ENCODE measurements at places on chromosomes 3 and 15. TPM values are rescaled to one million over a fixed set of nuclear protein-coding genes. Genes with fewer than 3 reads are reported as not detected.

DNA sequence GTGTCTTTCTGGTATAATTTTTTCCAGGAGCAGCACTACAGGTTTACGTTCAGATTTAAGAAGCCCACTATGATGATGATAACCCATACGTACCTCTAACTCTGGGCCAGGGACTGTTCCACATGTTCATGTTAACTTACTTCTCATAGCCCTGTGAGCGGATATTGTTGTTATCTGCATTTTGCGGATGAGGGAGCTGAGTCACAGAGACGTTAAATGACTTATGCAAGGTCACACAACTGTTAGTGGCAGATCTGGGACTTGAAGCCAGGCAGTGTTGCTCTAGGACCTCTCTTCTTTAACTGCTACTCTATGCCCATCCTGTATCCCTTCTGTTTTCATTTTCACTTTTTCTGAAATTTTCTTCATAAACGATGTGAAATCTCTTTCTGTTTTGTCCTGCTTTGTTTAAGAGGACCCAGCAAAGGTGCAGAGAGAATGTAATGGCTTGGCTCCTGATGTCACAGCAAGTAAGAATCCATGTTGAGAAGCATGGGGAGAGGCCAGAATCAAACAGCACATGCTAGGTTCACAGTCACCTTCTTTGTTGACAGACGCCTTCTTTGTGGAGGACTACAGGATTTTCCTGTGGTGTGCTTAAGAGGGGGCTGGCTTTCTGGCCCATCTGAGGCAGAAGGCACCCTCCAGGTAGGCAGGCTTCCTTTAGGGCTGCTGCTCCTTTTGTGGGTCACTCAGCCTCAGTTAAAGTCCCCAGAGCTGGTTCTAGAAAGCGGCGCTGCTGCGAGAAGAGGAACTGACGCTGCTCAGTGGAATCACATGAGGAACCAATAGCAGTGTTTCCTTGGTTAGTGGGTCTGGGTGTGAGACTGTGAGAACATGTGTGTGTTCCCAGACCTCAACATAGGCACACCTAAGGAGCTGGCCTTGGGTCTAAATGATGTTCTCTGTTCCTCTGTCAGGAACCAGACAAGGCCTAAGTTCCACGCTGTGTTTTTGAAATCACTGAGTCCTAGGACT, 121.6 kb downstream of the TMEM108 start:
- DNase-seq: no peak

DNA sequence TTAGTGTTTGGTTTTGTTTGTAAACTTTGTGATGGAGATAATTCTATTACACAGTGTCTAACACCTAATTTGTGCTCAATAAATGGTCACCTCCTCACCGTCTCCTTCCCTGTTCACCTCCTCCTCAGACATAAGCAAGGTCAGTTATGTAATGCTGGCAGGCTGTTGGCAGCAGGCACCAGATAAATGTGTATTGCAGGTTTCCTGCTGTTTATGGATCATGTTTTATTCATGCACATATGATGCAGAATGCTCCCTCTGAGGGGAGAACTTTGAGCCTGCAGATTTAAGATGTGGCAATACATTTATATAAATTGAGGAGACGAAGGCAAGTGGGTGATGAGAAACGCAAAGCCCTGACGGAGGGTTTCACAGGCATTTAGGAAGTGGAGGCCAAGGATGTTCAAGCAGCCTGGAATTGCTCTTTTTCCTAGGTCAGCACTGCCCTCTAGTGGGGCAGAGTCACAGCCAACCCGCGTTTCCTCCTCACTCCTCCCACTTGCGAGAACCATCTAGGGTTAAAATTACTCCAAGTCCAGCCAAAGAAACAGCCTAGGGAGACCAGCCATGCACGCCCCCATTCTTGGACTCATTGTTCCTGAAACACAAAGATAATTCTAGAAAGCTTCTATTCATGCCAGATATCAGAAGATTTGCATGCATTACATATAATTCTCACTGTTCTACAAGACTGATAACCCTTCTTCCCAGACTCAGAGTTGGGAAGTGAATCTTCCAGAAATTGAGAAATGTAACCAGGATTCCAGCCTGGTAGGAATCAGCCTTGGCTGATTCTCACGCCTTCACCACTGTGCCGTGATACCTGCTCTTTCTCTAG, 228.7 kb downstream of the SLCO3A1 start:
- DNase-seq: peak; percentile 58

- DNase-seq: no peak
Measured at GRCh38 chr3:176415661-176416295, 781.5 kb downstream of the TBL1XR1 start.

DNA sequence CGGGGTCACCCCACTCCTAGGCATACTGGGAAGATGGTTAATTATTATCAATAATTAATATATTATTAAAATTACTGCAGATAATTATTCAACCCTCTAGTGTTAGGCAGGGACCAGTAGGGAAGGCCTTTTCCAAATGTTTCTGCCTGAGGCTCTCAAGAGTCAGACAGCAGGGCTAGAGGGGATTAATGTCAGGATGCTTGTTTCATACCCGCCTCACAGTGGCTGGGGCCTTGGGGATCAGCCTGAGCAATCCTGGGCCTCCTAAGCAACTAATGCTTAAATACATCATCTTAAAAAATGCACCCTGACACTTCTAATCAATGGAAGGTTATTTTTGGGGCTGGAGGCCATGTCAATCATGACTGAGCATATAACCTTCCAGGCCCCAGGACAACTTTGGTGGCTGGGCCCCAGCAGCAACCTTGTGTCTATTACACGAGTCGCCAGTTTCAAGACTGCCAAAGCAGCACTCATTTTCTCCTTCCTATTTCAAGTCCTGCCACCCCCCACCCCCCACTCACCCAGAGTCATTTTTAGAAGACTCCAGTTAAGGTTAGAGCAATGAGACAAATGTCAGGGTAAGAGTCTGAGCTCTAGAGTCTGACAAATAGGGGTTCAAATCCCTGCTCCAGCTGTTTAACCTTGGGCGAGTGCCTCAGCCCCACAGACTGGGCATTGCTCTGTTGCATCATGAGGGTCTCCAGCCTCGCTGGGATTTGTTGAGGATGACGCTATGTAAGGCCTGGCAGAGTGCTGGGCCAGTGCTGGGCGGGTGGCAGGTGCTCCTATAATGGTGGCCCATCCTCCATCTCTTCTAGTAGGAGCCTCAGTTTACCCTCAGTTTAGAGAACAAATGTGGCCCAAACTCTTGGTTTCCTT, 6.1 kb downstream of the AMOTL2 start:
- DNase-seq: no peak

GRCh38 chr3:139653582-139653981, 24.2 kb downstream of the NMNAT3 start:
- DNase-seq: no peak

DNA sequence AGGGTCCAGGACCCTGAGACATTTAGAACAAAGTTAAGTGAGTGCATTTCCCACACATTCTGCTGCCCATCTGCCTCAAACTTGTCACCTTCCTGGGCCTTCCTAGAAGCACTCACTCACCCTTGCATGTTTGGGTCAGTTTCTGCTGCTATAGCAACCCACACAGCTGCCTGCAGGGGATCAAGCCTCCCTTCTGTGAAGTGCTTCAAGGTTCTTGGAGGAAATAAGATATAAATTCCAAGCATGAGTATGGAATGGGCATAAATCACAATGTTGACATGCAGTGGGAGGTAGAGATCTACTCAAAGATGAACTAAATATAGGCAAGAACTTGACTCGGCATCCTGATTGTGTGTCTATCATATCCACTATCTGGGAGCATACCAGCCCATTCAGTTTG, 140.4 kb downstream of the SLC9A9 start:
- no peak for DNase-seq

- DNase-seq: no peak
Measured at GRCh38 chr3:155079468-155079745, 712 bp upstream of the MME start.

GRCh38 chr3:30752970-30753369, 141.5 kb downstream of the GADL1 start:
- no peak for DNase-seq

Gene SYNPR
- under 0.01 TPM for total RNA-seq

Gene CHRM5
- under 0.01 TPM for total RNA-seq

Gene RLBP1
- not detected for total RNA-seq

Gene ANKRD28
- 403 TPM for total RNA-seq

Gene SH3GL3
- total RNA-seq: 0.27 TPM

Measured in hematopoietic multipotent progenitor cell (in vitro differentiated cells).